ENCODE measurements at places on chromosomes 6 and 20. TPM values are rescaled to one million over a fixed set of nuclear protein-coding genes. Genes with fewer than 3 reads are reported as not detected.

The SLCO4A1 gene
- 1.8 TPM for total RNA-seq

The KCNB1 gene
- not detected for total RNA-seq

- no peak for DNase-seq
- no peaks in the 10 kb centered on the region for H3K27me3 ChIP-seq
- H3K4me1 ChIP-seq: peaks cover 27% of the 10 kb centered on the region
Observed at GRCh38 chr20:2745936-2746635, 53.5 kb downstream of the EBF4 start.

- H3K27me3 ChIP-seq: no peaks in the 10 kb centered on the region
- H3K36me3 ChIP-seq: no peaks in the 10 kb centered on the region
- no peak for DNase-seq
- no peak overlapping the region for H3K27ac ChIP-seq
- H3K4me3 ChIP-seq: no peak overlapping the region
- no peaks in the 10 kb centered on the region for H3K4me1 ChIP-seq
Observed at GRCh38 chr20:7924692-7925091, 15.6 kb downstream of the HAO1 start.

- DNase-seq: no peak
- H3K4me1 ChIP-seq: no peaks in the 10 kb centered on the region
- no peaks in the 10 kb centered on the region for H3K36me3 ChIP-seq
- no peaks in the 10 kb centered on the region for H3K27me3 ChIP-seq
Observed at GRCh38 chr6:44663860-44664634, 276.5 kb downstream of the CDC5L start.

GRCh38 chr6:105831311-105832097, 254.6 kb upstream of the PRDM1 start:
- no peak overlapping the region for H3K4me3 ChIP-seq
- no peak for DNase-seq
- H3K36me3 ChIP-seq: no peaks in the 10 kb centered on the region
- no peaks in the 10 kb centered on the region for H3K4me1 ChIP-seq

DNA sequence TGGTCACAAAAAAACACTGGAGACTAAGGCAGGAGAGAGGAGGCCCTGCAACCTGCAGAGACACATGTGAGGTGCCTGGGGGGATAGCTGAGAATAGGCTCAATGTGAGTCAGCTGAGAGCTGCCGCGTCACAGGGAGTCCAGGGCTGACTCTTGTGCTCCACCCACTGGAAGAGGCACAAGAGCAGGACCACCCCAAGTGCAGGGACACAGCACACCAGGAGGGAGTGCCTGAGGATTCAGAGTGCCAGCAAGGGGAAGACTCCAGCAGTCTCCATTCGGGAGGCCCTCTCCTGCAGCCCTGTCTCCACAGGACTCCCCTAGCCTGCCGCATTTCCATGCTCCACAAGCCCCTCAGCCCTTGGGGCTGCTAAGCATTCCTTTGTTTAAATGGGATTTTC, 105.5 kb downstream of the HUS1B start:
- H3K4me3 ChIP-seq: no peak overlapping the region
- H3K27me3 ChIP-seq: no peaks in the 10 kb centered on the region
- H3K27ac ChIP-seq: no peak overlapping the region
- peaks cover 13% of the 10 kb centered on the region for H3K4me1 ChIP-seq
- DNase-seq: no peak
- H3K36me3 ChIP-seq: peaks cover 7% of the 10 kb centered on the region

All from naive thymus-derived CD4-positive, alpha-beta T cell (primary cell).